ENCODE measurements at places on chromosomes 4 and X. TPM values are rescaled to one million over a fixed set of nuclear protein-coding genes. Genes with fewer than 3 reads are reported as not detected.

GRCh38 chr4:115781528-115782146 lies 668.2 kb upstream of the NDST4 start:
- DNase-seq = no peak

GRCh38 chrX:9498236-9498635 lies 33.4 kb downstream of the TBL1X start:
- DNase-seq = no peak

GRCh38 chr4:61276029-61276428 lies 75.9 kb downstream of the ADGRL3 start:
- no peak for DNase-seq

GRCh38 chr4:90841676-90842075 lies 714.5 kb downstream of the CCSER1 start:
- DNase-seq = no peak

GRCh38 chr4:185149392-185149791 lies 6.3 kb downstream of the SLC25A4 start:
- DNase-seq = no peak

GRCh38 chr4:22667332-22667940 lies 25.3 kb upstream of the GBA3 start:
- no peak for DNase-seq

Gene LDB2
- total RNA-seq = 69.2 TPM

Gene GYPE
- total RNA-seq = not detected

Gene ATP2B3
- 0.23 TPM for total RNA-seq

Gene KLHL13
- 8.3 TPM for total RNA-seq

Gene RASSF6
- total RNA-seq = 0.83 TPM

All from ovary (tissue), 10 donors.